ENCODE measurements at places on chromosomes 11 and 22.
A peak's percentile ranks its signal among the peaks of the same experiment; 100 is the strongest.

- DNase-seq: no peak
Measured at GRCh38 chr22:36185828-36186624, 15.6 kb downstream of the APOL4 start.

- no peak for DNase-seq
Measured at GRCh38 chr11:119791701-119792151, 62.7 kb upstream of the NECTIN1 start.

GRCh38 chr11:59555601-59556114 is 44.3 kb downstream of the OR4D9 start:
- no peak for DNase-seq

GRCh38 chr11:32643526-32643925 is 59.9 kb downstream of the EIF3M start:
- DNase-seq: peak; percentile 34

DNA sequence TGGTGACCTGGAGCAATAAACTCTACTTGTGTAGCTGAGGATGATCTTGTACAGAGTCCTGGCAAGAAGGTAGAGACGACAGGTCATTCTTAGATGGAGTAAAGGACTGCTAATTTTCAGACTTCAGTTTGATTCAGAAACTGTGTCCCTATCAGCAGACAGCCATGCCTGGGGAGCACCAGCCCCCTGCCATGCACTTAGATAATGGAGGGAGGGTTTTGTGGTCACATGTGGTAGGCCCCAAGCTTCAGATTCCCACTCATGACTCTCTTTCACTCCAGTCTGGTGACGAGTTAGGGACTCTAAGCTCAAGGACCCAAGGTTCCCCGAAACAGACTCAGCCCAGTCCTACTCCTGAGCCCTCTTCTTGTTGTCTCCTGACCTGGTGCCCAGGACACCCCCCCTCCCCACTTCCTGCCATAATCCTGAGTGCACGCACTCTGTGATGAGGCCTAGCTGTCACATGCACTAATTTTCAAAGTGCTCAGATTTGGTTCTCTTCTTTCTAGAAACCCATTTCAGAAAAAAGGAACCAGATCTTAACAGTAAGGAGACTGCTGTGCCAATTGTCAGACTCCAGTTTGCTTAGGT is 10.2 kb upstream of the AMPD3 start:
- DNase-seq: no peak

- no peak for DNase-seq
Measured at GRCh38 chr11:24132471-24132870, 364.4 kb upstream of the LUZP2 start.

- DNase-seq: no peak
Measured at GRCh38 chr22:46442217-46442853, 95.1 kb downstream of the CELSR1 start.

DNA sequence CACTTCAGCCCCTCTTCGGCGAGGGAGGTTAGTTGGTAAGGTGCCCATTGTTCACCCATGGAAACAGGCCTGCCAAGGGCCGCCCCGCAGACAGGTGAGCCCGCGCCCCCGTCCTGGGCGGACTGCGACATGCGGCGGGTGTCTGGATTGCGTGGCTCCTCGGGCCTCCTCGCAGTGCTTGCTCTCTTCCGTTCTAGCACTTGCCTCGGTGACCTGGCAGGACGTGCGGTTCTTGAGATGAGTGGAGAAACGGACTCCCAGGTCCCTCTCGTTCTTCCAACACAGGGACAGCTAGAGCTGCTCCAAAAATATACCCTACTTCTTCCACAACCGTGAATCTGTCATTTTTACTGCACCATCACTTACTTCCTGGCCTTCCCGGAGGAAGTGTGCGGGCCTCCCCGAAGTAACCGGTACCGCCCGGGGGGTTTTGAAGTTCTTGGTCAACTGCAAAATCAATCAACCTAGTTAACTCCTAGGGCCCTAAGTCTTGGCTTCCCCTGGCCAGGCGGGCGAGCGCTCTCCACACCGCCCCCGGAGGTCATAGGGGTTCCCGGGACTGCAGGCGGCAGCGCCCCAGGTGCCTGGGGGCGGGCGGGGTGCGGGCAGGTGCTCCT is 745 bp upstream of the ZBTB44 start:
- no peak for DNase-seq
